ENCODE measurements at places on chromosomes 16 and 17. TPM values are rescaled to one million over a fixed set of nuclear protein-coding genes. Genes with fewer than 3 reads are reported as not detected.

The KRT12 gene
- total RNA-seq = not detected

The ENGASE gene
- total RNA-seq = 57.3 TPM

DNA sequence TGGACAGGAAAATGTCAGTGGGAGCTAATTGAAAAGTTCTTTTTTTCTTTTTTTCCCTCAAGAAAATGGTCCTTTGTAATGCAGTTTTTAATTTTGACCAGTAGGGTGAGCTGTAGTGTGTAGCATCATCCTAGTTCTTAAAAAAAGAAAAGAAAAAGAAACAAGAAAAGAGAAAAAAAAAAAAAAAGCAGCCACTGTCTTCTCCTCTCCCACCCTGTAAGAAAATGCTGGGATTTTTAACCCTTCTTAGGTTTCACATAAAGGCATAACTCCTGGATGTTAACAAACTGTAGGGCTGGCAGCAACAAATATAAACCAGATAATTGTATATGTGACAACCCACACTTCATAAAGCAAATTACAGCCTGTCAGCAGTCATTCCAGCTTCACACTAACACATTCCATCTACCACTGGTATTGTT, 78.1 kb downstream of the SKAP1 start:
- no peak for DNase-seq

- no peak for DNase-seq
Measured at GRCh38 chr17:80718428-80718827, 173.8 kb downstream of the RPTOR start.

- DNase-seq = no peak
Measured at GRCh38 chr17:58187675-58188074, 4.9 kb upstream of the EPX start.

- no peak for DNase-seq
Measured at GRCh38 chr16:65665586-65665985, 543.7 kb upstream of the CDH11 start.
